Uterus (tissue), 4 donors: ENCODE measurements at places on chromosomes 6 and 20.

DNA sequence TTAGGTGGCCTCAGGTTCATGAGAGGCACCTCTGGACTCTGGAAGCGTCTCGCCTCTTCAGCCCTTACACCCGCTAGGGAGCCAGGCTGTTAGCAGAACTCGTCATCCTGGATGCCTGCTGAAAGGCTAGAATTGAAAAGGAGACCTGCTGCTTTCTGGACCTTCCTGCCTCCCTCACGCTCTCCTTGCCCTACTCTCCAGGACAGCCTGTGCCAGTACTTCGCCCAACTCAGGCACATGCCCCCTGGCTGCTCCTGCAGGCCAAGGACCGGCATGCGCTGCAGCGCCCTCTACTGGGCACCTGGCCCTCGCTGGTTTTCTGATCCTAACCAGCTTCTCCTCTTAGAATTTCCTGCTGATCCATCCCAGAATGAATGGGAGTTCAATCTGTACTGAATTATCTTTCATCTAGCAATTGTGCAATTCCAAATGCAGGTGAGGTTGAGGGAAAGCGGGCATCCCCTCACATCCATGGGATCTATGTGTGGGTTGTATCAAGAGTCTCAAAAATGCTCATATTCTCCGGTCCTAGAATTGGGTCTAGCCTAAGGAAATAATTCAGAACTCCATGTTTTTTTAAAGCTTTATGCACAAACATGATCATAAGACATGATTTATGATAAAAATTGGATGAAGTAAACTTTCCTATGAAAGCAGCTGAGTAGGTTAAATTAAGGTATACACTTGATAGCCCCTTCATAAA lies 78.0 kb downstream of the PTPN1 start:
- DNase-seq = peak; percentile 69

DNA sequence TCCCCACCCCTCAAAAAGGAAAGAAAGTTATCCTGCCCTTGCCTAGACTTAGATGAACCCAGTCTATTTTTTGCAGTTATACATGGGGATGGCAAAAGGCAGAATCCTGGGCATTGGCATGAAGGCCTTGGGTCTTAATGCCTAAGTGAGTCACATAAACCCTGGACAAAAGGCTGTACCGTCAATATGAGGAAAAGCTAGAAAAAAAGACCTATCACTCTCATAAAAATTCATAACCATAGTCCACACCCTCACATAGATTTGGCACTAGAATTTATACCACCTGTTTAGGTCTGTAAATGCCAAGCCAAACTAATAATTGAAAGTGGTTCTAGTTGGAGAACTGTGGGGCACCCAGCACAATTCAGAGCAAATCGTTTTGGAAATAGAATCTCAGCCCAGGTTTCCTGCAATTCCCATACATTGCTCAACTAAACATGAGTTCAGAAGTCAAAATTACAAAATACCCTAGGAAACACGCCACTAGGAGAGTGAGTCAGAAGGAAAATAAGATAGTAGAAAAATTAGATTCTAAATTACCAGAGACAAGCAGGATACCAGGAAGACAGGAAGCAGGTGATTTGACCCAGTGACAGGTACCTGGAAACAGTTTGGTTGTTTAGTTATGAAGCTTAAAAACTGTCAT lies 70.4 kb upstream of the FUCA2 start:
- DNase-seq = no peak

DNA sequence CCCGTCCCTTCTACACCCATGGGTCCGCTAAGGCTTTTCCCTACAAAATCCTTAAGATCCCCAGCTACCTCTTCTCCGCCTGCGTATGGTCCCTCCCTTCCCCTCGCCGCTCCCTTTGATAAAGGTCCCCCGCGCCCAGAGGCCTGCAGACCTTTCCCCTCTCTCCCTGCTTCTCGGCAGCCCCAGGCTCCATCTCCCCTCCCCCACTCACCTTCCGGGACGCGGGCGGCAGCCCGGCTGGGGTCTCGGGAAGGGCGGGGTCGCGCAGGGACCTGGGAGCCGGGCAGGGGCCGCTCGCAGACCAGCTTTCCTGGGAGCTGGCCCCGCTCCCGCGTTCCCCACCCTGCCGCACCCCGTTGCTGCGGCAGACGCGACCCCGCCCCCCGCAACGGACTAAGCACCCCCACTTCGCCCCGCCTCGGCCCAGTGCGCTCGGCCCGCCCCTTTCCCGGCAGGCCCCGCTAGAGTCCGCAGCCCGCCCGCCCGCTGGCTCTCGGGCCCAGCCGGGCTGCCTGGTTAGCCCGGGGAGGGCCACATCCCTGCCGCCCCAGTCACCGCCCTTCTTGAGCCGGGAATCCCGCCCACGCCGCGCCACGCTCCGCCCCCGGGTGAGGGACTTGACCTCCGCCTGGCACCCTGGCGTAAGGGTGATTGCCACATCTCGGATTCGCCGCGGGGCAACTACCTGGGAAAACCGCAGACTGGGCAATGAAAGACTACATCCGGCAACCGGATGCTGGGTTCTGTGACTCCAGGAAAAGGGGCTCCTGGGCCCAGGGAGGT lies at the start of gene FLOT1:
TSS of gene FLOT1 (minus strand) at position 372 of the 783 bp plus-strand sequence. CDS start 498 bp downstream, outside the sequence.
- peak; percentile 96 for DNase-seq

GRCh38 chr20:15582146-15582760 lies 991.0 kb downstream of the KIF16B start:
- DNase-seq = no peak

GRCh38 chr6:113953346-113953745 lies 17.6 kb downstream of the HDAC2 start:
- DNase-seq = no peak
